Cerebellar nuclear complex (tissue), 1 donor: ENCODE measurements at places on chromosomes 2 and 18.

DNA sequence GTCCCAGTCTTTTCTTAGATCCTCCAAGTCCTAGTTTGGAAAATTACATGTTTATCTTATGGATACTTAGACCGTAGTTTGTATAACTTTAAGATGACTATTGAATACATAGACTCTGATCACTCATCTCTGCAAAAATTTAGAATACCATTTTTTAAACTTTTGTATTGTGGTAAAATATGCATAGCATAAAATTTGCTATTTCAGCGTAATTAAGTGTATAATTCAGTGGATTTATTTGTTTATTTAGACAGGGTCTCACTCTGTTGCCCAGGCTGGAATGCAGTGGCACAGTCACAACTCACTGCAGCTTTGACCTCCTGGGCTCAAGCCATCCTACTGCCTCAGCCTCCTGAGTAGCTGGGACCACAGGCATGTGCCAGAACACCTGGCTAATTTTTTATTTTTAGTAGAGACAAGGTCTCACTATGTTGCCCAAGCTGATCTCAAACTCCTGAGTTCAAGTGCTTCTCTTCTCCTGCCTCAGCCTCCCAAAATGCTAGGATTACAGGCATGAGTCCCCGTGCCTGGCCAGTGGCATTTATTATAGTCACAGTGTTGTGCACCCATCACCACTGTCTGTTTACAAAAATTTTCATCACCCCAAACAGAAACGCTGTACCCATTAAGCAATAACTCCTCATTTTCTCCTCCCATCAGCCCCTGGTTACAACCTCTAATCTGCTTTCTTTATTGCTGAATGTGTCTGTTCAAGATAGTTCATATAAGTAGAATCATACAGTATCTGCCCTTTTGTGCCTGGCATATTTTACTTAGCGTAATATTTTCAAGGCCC lies 90.0 kb downstream of the MAP3K20 start:
- DNase-seq, result no peak

- DNase-seq, result no peak
These were observed 541.3 kb upstream of the LRRTM4 start for GRCh38 chr2:78063246-78064020.

DNA sequence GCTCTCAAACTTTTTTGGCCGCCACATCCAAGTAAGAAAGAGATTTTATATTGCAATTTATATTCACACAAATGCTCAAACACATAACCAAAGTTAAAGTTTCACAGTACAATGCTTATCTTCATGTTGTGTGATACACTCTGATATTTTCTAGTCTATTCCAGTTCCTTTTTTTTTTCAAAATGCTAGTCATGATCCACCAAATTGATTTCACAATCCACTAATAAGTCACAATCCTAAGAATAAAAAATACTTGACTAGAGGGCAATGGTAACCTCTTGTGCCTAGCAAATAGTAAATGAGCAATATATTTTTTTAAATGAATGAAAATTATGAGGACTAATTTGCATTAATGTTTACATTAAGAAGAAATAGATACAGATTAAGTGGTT lies 5.8 kb upstream of the PTPN4 start:
- no peak for DNase-seq

DNA sequence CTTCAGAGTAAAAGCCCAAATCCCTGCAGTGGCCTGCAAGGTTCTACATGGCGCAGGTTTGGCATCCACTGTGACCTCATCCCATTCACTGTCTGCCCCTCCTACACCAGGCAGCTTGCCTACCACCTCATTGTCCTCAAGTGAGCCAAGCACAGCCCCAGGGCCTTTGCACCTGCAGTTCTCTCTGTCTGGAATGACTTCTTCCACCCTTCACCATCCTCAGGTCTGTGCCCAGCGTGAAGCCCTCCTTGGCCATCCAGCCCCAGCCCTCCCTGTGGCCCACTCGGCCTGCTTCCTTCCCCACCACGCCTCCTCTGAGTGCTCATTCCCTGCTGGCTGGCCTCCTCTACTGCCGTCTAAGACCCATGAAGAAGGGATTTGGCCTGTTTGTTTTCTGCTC lies 32.6 kb upstream of the UBE2F start:
- no peak for DNase-seq

DNA sequence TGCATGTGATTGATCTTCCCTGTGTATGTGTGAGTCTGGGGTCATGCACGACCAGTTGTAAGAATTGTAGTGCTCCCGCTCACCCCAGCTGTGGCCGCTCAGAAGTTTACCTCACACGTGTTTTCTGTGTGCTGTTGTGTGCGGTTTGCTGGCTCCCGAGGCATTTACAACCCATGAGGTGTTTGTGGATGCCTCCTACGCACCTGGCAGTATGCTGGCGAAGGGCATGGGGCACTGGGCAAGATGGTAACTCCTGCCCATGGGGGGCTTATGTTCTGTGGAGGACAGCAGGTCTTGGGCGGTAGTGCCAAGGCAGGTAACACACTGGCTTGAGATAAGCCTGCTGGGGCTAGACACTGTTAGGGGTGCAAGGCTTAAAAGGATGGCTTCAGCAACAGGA lies 102.6 kb upstream of the HS6ST1 start:
- DNase-seq, result no peak

DNA sequence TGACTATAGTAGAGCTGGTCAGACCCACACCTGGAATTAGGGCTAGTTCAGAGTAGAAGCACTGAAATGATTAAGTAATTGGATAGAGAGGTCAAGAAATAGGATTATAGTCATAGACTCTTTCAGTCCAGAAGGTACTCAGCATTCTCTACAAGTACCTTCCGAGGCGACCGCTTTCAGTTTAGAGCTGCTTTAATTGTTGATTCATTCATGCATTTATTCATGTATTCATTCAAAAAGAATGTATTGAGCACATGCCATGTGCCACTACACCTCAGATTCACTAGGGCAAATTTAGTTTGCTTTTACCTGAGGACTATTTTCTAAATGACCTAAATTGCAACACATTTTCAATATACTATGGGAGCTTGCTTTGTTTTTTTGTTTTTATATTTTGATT lies 48.7 kb downstream of the CRIM1 start:
- DNase-seq, result no peak

- DNase-seq, result no peak
These were observed 727 bp downstream of the FBXO11 start for GRCh38 chr2:47905386-47906156.

- no peak for DNase-seq
These were observed 141.4 kb downstream of the VAPA start for GRCh38 chr18:10055125-10055750.

GRCh38 chr2:234310166-234310565 lies 186.7 kb downstream of the ARL4C start:
- DNase-seq, result no peak

DNA sequence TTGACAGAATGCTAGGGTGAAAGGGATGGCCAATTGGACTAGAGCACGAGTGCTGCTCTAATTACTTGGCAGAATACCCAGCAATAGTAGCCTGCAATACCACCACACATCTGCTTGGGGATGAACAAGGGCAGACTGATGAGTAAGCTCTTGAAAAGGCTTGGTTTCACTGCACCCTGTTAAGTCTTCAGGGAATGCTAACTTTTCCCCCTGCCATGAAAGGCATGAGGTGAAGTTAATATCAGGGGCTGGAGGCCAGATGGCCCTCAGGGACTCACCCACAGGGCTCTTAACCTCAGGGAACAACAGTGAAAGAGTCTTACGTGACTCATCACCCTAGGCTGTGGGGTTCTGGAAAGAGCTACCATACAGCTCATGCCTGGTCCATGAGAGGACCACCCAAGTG lies 51.7 kb upstream of the MYL1 start:
- DNase-seq, result no peak

- no peak for DNase-seq
These were observed 887 bp upstream of the ZNF396 start for GRCh38 chr18:35377875-35378573.

DNA sequence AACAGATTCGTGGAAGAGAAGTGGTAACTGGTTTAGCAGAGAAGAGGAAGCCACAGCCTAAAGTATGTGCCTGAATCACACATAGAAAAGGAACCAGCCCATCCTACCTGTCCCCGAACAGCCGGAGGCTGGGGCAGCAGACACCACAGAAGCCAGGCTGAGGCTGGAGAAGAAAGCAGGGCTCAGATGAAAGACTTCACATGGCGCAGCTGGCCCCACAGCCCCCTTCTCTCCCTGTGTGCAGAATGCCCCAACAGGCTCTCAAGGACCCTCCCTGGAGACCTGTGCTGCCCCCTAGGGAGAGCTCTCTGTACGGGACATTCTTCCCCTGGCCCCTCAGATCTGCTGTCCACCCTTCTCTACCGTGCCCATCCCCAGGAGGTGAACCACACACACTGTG lies 83.5 kb upstream of the RAB12 start:
- DNase-seq, result no peak

GRCh38 chr2:158197940-158198339 lies 96.3 kb downstream of the UPP2 start:
- DNase-seq, result no peak

DNA sequence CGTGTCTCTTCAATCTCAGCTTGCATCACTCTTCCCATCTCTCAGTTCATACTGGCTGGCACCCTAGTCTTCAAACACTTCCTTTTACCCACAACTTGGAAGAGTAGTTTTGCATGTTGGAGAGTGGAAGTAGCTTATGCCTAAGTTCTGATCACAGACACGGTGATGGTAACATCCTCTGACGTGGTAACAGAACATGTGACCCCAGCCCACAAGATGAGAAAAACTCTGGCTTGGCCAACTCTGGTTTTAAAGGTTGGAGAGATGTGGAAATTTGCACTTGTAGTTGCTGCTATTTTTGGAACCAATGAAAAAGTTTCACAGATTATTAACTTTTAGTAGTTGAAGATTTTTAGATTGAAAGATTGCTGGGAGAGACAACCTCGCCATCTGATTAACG lies 155.4 kb upstream of the SLC35G4 start:
- no peak for DNase-seq

DNA sequence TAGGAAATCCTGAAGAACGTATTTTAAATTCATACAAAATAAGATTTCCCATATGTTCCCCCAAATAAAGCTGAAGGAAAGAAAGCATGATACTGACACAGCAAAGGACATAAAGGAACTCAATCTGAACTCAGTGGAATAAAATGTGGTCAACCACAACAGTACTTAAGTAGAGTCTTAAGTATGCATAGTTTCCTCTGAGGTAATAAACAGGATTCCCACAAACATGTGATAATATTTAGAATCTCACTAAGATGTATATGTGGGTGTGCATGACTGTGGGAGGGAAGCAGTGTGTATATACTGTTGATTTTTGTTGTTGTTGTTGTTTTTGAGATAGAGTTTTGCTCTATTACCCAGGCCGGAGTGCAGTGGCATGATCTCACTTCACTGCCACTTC lies 69.3 kb downstream of the NOL10 start:
- no peak for DNase-seq

GRCh38 chr2:170887496-170887895 lies 41.6 kb upstream of the GORASP2 start:
- DNase-seq, result no peak

DNA sequence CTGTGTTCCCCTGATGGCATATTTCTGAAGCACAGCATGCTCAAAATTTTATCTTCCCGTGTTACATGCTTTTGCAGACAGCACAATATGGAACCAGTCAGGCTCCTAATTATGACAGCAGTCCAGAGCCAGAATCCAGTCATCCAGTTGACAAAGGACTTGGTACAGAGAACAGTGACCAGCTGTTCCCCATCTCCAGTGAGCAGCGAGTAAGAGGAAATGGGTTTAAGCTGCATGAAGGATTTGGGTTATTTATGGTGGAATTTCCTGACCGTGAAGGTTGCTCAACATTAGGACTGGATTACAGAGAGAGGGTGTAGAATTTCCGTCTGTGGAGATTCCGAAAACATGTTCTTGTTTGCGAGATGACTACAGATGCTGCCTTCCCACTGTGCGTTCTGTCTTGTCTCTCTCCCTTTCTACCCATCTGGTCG lies 24.4 kb downstream of the SGPP2 start:
- no peak for DNase-seq

DNA sequence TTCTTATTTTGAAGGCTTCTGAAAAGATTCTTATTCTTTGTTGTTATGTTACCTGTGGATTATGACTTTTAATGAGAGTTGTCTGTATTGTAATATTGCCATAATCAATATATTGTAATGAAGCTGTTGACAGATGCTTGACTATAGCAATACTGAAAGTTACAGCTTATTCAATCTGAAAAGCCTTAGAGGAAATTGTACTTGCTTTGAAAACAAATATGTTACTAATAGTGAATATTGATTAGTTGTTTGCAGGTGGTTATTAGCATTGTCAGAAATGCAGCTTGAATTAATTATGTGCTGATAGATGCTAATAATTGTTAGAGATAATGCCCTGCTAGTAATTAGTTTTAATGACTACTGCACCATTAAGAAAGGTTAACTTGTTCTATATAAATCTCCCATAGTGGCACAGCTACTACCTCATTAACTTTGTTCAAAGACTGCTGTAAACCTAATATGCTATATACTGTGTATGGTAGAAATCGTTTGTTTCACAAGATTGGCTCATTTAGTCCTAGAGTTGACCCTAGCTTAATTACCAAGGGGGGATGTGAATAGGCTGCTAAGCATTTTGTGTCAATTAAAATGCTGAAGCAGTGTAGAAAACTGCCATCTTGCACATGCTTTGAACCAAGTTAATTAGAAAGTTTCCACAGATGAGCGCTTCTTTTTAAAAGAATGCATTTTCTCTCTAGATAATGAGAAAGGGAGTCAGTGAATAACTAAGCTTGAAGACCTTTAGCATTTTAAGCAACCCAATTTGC lies 30.5 kb downstream of the SLC39A10 start:
- DNase-seq, result no peak

GRCh38 chr18:10131081-10131459 lies 217.3 kb downstream of the VAPA start:
- DNase-seq, result no peak

- DNase-seq, result no peak
These were observed 110.4 kb upstream of the DYNAP start for GRCh38 chr18:54480616-54481015.

GRCh38 chr2:467543-467891 lies 179.6 kb upstream of the ALKAL2 start:
- no peak for DNase-seq

DNA sequence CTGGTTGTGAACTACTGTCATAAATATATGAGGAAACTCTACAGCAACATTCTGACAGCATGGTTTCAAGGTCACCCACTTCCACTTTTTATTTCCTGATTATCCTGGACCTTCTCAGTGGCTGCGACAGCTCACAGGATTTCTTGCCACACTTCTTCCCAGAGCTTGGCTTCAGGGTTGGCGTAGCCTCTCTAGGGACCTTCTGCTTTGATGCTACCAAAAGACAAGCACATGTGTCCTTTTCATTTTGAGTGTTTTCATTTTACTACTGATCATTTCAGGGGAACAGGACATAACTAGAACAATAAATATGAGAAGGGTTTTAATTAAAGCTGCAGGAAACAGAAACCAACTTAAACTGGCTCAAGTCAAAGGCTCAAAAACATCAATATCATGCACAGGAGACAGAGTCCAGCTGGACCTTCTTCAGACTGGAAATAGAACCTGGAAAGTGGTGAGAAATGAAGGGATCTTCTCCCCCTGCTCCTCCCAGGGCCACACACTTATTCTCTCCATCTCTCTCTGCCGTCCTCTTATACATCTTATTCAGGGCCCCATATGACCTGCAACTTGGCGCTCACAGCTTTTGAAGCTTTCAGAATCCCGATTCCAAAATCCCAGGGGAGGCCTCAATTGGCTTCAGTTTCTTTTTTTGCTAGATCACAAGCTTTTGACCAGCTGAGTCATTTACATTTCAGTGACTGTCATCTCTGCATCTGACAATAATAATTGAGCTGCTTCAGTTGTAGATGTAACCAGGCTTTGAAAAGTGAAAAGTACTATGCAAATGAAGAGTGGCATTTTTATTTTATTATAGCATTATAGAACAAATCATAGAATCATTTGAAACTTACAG lies 9.7 kb downstream of the VIT start:
- DNase-seq, result no peak
